NCI-H2029 treated with DMSO at 0.1 percent for 48 hours (cell line): ENCODE measurements at places on chromosomes 16 and 17.

- no peak for DNase-seq
Measured at GRCh38 chr17:26962255-26963162, 331.4 kb upstream of the WSB1 start.

DNA sequence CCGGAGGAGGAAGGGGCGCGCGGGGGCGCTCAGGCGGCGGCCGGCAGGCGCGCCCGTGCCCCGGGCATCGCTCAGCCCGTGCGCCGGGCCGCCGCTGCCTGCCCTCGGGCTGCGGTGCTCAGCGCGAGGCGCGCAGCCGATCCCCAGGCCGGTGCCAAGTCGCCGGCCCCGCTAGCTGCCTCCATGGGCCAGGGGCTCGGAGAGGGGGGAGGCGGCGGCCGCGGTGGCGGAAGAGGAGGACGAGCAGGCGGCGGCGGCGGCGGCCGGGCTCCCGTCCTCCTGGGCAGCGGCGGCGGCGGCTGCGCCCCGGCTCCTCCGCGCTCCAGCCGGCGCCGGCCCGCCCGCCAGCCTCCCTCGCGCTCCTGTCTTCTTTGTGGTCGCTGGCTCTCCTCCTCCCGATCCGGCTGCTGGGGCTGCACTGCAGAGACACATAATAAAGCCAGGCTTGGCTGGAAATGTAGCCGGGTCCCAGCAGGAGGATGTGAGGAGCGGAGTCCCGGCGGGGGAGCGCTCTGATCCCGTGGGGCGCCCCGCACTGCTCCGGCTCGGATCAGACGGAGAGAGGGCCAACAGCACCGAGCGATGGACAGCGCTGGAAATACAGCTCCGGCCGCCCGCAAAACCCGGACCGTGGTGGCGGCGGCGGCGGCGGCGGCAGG is 889 bp upstream of the ZNF423 start:
- no peak for DNase-seq

GRCh38 chr17:15516150-15516549 is 47.1 kb downstream of the TVP23C start:
- DNase-seq, result no peak

DNA sequence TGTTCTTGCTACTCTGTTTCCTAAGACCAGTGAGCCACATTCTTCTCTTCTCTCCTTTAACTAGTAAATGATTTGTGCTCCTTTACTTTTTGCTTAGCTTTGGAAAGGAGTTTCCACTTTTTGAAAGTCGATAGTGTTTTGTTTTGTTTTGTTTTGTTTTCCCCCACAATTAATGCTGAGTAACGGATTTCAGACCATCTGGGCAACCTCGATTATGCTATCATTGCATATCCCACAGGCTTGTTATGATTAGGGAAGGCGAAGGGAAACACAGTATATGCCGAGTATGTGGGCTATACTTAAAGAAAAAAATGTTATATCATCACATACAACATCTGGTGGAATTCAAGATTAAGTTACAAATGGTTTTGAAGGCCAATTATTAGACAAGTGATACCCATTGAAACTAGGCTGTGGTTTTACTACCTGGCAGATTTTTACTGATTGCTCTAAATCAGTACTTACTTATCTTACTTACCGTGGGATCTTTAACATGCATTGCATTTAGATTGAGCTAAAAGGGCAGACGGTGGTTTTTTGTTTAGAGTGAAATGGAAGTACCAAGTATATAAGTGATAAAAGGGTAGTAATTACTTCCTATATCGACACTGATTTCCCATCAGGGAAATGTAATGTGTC is 361.3 kb upstream of the SOX9 start:
- no peak for DNase-seq

DNA sequence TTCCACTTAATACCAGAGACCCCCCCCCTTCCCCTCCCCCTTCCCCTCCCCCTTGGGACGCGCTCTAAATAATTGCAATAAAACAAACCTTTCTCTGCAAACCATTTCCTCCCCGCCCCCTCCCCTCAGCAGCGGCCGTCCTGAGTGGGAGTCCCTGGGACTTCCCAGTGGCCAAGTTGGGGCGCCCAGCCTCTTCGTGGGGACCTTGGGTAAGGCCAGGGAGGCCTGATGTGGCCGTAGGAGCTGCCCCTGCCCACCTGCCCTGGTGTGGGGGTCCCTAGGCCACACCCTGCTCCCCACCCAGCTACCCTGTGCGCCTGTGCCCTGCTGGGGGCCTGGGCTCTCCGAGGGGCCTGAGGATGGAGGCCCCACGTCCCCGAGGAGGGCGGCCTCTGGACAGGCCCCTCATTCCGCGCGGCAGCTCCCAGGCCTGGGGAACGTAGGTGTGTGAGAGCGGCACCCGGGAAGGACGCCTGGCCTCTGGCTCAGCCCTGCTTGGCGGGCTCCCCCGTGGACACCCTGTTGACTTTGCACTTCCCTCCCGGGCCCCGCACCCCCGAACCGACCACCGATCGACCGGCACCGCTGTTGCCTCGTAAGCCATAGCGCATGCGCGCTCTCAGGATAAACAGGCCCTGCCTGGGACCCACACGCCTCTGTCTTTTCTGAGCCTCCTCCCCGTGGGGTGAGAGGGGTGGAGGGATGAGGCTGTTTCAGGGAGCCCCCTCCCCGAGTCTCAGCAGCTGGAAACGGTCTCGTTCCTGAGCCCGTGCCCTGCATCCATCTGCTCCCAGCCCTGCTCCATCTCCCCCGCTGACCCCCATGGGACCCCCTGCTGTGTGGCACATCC is 9.0 kb downstream of the NTHL1 start:
- DNase-seq, result no peak

DNA sequence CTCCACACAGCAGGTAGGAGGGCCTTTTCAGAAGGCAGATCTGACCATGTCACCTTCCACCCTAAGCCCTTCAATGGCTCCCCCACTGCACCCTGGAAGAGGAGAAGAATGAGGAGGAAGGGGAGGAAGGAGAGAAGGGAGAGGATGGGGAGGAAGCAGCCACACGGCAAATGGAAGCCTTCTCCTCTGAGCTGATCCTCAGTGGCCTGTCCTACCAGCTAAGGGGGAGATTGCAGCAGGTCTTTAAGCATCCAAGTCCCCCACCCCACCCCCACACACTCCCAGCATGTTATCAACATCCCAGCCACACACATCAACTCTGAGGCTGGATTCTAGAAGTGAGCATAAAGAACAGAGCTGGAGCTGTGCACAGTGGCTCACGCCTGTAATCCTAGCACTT is 46.2 kb upstream of the RBFOX3 start:
- DNase-seq, result no peak

- no peak for DNase-seq
Measured at GRCh38 chr16:29988346-29989075, 6.9 kb downstream of the HIRIP3 start.

DNA sequence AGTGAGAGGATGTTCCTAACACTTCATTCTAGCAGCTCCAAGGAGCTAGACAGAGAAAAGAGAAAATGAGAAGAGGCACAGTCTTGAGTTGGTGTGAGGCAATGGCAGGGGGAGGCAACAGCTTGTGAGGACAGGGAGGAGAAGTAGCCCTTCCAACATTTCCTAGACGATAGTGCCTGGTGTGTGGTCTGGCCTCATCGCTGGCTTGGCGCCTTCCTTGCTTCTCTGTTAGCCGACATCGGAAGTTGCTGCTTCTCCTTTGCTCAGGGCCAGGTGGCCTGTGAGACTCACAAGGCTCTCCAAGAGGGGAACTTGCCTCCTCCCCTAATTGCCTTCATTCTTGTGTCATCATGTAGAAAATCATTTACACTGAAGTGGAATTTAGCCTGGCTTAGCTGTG is 208.7 kb downstream of the MAP2K4 start:
- DNase-seq, result peak; percentile 1

DNA sequence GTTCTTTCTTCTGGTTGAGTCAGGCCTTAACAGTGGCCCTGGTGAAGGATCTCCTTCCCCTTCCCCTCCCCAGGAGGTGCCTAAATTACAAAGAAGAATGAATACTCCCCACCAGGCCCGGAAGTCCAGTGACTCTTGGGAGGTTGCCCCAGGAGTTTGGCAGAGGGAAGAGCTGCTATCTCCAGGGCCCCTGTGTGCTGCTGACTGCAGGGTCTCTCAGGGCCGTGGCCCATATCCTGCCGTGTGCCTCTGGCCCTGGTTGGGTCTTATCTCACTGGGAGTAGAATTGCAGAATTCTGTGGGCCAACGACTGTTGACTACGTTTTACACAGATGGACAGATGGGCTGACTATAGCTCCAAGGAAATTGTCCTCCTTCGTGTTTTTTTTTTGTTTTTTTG is 28.0 kb downstream of the AKAP1 start:
- DNase-seq, result no peak

GRCh38 chr16:8552487-8553221 is 37.7 kb downstream of the TMEM114 start:
- no peak for DNase-seq

GRCh38 chr16:24873028-24873427 is 27.3 kb downstream of the SLC5A11 start:
- no peak for DNase-seq

DNA sequence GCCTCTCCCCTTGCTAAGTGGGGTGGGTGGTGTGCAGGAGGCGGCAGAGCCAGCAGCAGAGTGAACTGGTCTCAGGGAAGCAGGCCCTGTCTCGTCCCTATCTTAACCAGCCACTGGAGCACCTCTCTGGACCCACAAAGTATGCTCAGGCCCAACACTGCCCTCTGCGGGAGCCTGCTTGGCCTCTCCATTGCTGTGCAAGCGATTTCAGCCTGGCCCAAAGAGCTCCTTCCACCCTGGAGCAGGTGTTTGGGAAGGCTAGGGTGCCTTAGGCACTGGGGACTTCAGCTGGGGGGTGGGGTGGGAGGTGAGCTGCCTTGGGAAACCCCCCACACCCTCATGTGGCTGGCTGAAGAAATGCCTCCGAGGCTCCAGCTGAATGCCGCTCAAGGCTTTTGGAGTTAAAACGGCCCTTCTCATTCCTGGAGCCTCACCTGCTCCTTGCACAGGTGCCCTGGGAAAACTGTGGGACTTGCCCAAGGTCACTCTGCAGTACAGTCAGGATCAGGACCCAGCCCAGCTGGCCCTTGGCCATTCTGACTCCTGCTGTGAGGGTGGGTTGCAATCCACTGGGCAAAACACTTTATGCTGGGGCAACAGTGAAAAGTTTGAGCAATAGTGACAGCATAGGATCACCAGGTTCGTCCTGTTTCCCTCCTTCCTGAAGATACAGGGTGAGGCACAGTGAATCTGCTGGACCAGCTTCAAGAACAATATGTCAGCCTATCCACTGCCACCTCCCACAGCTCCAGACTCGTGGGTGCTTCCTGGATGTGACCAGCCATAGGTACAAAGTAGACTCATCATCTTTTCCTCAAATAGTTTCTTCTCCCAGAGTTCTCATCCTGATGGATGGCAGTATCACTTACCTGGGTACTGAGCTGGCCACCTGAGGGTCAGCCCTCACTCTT is 5.9 kb upstream of the UBE2O start:
- DNase-seq, result no peak

GRCh38 chr17:38333635-38334295 is 10.0 kb downstream of the GPR179 start:
- no peak for DNase-seq

DNA sequence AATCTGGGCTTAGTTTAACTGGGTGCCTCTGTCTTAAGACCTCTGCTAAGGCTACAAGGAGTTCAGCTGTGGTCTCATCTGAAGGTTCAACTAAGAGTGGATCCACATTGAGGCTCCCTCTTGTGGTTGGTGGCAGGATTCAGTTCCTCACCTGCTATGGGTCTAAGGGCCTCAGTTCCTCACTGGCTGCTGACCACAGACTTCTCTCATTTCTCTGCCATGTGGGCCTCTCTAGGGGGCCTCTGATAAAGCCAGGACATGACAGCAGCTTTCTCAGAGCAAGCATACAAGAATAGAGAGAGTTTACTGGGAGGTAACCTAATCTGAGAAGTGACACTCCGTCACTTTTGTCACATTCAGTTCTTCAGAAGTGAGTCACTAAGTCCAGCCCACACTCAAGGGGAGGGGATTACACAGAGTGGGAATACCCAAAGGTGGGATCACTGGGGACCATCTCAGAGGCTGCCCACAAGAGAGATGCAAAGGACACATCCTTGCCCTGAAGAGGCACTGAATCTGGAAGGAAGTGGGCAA is 19.2 kb upstream of the ABAT start:
- no peak for DNase-seq

DNA sequence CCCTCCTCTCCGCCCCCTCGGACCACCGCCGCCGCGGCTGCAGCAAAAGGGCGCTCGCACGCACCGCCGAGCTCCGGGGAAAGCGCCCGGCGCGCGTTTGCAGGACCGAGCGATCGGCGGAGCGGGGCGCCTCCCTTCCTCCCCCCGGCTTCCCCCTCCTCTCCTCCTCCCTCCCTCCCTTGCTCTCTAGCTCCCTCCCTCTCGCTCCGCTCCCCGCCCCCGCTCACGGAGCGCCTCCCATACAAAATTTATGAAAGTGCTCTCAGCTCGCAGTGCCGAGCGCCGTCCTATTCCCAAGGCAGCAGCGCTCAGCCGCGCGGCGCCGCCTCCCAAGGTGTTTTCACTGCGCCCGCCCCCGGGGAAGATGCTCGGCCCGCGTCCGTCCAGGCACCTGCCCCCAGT is at the start of gene RTN4RL1:
Gene RTN4RL1 (minus strand): TSS at position 115 of the 402 bp plus-strand sequence. CDS start 469 bp downstream, outside the sequence.
- DNase-seq, result no peak

- no peak for DNase-seq
Measured at GRCh38 chr17:78144736-78145641, 1.2 kb upstream of the C17orf99 start.

DNA sequence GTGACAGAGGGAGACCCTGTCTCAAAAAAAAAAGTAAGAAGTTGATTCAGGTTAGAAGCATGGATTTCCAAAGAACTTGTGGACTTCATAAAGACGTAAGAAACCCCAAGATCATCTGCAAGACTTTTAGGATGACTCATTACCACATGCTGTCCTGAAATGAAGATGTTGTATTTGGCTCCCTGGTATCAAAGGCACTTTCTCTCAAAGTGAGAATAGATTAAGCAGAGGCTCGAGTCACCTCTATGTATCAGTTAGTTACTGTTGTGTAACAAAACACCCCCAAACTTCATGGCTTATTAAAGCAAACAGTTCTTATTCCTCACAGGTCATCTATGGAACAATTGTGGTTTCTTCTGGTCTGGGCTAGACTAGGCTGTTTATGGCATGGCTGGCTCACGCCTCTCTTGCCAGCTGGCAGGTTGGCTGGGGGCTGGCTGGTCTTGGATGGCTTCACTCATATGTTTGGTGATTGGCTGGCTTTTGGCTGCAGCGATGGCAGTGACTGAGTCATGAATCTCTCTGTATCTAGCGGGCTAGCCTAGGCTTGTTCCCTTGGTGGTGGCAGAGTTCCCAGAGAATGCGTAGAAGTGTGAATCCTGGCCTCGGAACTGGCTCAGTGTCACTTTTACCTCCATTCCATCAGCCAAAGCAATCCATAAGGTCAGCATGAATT is 60.4 kb upstream of the MSI2 start:
- no peak for DNase-seq

DNA sequence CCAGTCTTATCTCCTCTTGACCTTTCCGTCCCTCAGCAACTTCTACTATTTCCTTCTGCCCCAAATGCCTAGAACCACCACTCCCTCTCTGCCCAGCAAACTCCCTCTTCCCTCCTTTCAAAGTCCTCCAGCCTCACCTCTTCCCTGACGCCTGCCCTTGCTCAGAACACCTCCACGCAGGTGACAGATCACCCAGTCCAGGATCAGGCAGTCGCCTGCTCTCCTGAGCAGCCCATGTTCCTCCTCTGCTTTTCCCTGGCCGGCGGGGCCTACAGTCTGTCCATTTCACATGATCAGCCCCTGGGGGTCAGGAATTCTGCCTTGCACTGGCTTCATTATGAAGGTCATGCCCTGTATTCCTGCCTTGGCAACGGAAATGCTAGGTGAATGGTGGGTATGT is 422 bp downstream of the CD300LF start:
- no peak for DNase-seq
